H9 (cell line): ENCODE measurements at places on chromosomes 2 and 18. TPM values are rescaled to one million over a fixed set of nuclear protein-coding genes. Genes with fewer than 3 reads are reported as not detected.

GRCh38 chr2:165793779-165794535 is at the start of gene GALNT3:
TSS of gene GALNT3 (minus strand) at chr2:165794247. CDS start at chr2:165770700, 23,547 bp downstream.
- peak; percentile 96 for DNase-seq

Gene MOGAT1
- not detected in 2 replicates for total RNA-seq

DNA sequence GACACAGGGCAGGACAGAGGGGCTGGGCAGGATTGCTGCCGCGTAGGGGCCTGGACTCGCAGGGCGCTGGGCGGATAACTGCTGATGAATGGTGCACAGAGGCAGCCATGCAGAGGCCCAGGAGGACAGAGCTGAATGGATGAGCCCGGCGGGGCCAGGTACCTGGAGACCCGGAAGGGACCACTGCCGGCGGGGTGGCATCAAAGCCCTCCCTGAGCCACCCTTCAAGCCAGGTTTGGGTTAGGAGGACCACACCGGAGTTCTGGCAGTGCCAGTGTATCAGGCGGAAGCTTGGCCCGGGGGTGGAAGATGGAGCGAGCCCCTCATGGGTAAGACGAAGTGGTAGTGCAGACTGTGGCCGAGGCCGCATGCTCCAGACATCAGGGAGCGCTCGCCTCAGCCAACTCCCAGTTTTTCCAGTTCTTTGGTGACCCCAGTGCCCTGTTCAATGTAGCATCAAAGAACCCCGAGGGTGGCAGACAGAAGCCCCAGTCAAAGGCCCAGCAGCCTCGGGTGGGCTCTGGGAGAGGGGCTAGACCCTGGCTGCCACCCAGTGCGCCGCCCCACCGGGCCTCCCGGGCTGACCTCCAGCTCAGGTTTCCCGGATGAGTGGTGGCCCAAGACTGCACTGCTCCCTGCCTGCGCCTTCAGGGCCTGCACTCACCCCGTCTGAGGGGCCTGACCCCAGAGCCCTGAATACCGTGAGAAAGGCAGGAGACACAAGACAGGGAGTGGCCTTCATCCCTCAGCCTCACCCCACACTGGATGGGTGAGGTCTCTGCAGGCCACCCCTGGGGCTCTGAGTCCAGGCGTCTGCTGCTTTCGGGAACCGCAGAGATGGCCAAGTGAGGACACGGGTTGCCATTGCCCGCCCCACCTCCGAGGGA is 50.9 kb downstream of the ACAA2 start:
- DNase-seq = no peak

GRCh38 chr2:10316336-10316735 is 13.6 kb downstream of the HPCAL1 start:
- DNase-seq = no peak

DNA sequence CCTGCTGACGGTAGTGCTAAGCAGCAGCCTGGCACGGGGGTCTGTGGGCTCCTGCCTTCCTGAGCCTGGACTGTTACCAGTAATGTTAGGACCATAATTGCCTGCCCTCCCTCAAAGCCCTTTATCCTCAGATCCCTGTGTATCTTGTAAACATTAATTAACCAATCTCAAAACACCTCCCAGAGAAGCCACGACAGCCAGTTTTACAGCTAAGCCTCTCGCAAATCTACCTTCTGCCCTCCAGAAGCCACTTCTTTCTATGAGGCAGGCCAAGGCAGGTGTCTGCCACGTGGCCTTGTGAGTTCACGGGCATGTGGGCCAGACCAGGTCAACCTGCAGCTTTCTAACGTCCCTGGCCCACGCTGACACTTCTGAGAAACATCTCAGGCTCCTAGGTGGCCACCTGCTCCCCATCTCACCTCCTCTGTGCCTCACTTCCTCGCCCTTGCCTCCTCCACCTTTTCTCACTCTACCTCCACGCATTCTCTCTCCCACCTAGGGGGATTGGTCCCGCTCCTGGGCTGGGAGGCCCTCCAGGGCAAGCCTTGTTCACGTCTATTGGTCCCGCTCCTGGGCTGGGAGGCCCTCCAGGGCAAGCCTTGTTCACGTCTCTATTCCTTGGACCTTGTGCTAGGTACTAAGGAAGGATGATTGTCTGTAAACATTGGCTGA is 64.3 kb downstream of the EDAR start:
- no peak for DNase-seq

GRCh38 chr18:62396381-62396780 is 71.3 kb downstream of the TNFRSF11A start:
- no peak for DNase-seq
